HT1080 (cell line): ENCODE measurements at places on chromosomes 2 and 18. TPM values are rescaled to one million over a fixed set of nuclear protein-coding genes. Genes with fewer than 3 reads are reported as not detected.

DNA sequence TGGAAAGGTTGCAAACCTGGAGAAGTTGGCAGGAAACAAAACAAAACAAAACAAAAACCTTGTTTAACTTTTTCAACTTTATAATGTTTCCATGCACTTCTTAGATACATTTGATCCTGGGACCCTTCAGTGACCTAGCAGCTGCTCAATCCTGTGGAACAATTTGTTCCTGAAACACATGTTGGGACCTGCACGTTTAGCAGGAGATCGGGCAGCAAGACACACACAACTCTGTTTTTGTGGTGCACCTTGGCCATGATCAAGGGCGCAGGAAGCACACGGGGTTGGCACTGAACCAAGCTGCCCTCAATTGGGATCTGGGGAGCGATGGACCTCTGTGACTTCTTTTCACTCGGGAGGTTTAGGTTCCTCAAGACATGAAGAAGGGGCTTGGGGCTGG lies 268.7 kb downstream of the LOXHD1 start:
- DNase-seq: no peak

DNA sequence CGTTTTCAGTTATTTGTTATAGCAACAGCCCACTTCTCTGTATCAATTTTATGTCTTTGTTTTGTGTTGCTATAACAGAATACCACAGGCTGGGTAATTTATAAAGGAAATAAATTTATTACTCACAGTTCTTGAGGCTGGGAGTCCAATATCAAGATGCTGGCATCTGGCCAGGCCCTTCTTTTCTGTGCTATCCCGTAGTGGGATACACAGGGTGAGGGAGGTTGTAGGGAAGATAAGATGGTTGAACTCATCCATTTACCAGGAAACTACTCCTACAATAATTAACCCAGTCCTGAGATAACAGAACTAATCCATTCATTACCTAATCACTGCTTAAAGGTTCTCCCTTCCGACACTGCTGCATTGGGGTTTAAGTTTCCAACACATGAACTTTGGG lies 220.7 kb downstream of the TPGS2 start:
- no peak for DNase-seq

Gene REG1B
- total RNA-seq: not detected in 2 replicates

GRCh38 chr2:135993421-135993820 lies 8.0 kb upstream of the DARS1 start:
- DNase-seq: no peak

- DNase-seq: no peak
These were observed 26.5 kb upstream of the MCFD2 start for GRCh38 chr2:46942143-46942526.

GRCh38 chr2:208266553-208266893 lies 468 bp downstream of the PIKFYVE start:
- DNase-seq: no peak

DNA sequence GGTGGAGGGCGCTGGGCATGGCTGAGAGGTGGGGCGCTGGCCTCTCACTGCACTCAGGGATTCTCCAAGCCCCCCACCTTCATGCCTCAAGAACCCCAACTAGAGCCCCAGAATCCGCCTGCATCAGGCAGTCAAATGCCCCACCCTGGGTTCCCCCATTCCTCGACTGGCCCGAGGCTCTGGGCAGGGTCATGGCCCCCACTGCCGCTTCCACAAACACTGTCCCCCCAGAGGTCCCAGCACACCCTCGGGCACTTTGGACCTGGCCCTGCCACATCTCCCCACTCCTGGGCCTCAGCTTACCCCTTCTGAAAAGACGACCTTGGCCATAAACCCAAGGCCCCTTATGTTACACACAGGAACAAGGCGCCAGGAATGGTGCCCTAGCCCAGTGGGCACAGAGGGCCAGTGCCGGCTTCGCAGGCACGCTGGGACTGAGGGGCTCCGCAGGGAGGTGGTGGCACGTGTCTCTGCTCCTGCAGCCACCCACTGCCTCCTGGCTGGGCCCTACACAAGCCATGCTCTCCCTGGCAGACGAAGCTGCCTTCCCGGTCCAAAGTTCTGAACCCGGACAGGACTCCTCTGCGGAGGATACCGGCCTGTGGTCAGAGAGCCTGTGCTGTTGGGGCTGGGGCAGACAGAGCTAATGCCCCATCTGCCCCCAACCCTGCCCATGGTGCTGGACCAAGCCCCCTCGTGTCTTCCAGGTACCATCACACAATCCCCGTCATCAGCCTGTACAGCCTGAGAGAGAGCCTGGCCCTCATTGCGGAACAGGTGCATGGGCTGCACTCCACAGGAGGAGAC lies 6.8 kb downstream of the AGXT start:
- DNase-seq: no peak

DNA sequence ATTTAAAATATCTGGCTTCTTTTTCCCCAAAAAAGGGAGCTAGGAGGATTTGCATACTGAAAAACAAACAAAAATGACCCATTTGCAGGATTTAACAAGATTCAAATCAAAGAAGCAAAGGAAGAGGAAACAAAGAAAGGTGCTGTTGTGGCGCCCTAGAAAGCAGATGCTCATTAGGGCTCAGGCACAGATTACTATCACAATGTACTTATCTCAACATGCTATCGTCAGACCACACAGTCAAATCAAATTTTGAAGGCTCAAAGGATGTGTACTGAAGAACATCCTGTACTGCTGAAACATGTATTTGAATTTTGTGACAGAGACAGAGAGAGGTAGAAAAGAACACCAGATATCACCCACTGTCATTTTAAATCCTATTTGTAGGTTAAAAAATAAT lies 10.9 kb downstream of the RBMS1 start:
- DNase-seq: no peak

Gene NXPH2
- total RNA-seq: 0.14 TPM in 1 of 2 replicates, not detected in the other

Gene CFC1
- not detected in 2 replicates for total RNA-seq

DNA sequence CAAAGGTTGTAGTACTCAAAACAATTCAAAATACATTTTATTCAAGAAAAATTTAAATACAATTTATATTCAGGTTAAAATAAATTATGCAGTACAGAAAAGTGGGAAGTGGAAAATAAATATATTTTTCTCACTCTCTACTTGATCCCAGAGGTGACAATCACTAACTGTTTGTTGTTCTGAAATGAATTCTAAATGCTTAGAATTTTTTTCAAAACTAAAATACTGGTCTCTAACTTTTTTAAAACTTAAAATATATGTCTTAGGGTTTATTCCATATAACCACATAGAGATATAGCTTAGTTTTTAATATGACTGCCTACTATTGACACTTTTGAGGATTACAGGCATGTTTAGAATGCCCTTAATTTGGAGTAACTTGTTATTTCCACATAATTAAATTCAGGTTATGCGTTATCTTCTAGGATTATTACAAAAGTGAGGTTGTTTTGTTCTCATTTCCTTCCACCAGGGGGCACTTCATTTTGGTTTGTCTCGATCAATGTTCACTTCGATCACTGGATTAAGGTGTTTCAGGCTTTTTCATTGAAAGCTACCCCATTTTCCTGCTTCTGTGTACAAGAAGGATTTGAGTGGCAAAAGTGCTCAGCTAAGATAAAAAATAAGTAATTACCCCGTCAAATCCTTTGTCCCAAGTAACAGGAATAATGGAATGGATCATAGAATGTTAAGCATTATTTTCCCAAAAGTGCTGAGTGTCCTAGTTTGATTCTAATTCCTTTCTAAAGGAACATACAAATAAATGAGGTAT lies 27.1 kb upstream of the TFPI start:
- peak; percentile 53 for DNase-seq

DNA sequence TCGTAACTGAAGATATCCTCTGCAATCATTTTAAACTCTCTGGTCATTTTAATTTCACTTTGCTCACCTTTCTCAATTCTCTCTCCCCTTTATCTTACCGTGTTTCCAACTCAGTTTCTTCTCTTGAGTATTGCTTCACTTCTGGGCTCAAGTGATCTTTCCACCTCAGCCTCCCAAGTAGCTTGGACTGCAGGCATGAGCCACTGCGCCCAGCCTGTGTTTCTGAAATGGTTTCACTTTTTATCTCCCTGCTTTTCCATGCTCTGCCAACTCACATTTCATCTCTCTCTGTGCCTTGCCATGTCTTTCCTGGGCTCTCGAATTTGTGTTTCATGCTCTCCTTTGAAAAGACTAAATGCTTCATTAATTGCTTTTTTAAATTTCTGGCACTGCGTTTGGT lies 30.5 kb upstream of the TMEM131 start:
- DNase-seq: no peak

GRCh38 chr2:237465515-237466148 lies 21.4 kb upstream of the MLPH start:
- DNase-seq: peak; percentile 94

Gene KATNAL2
- not detected in 2 replicates for total RNA-seq

- no peak for DNase-seq
These were observed 188.9 kb downstream of the NDUFA10 start for GRCh38 chr2:239836021-239836765.

Gene MFF
- total RNA-seq: 109 and 132 TPM in 2 replicates

Gene DNAH6
- 0.10 and 0.16 TPM in 2 replicates for total RNA-seq

- DNase-seq: peak; percentile 92
These were observed 145.4 kb upstream of the RIOK3 start for GRCh38 chr18:23307567-23308295.

DNA sequence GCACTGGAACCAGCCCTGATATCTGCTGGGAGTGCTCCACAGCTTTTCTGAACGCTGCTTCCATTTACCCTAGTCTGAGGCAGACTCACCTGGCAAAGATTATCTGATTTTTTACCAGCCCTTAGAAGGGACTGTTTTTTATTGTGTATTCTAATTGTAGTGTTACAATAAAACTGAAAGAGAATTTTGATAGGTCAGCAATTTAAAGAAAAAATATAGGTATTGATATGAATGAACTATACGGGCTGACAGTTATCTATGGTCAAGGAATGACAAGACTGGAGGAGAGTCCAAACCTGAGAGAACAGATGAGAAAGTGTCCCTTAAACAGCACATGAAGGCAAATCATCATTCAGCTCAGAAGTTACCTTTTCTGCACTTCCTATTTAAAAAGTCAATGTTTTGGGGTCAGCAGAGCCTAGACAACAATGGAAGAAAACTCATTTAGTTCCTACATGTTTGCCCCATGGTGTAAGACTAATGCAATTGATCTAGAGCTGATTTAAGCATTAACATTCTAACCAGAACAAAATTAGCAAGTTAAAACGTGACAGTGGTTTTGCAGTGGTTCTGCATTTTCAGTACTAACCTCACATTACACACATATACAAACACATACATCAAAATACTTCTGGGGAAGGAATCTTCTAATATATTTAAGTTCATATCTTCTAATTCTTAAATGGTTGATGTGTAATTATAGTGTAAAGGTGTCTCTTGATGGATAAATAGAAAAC lies 500.9 kb downstream of the TGIF1 start:
- no peak for DNase-seq
